Panc1 (cell line): ENCODE measurements at places on chromosomes 3 and 15. TPM values are rescaled to one million over a fixed set of nuclear protein-coding genes. Genes with fewer than 3 reads are reported as not detected.

GRCh38 chr3:67781218-67781617, 126.8 kb upstream of the SUCLG2 start:
- no peaks in the 10 kb centered on the region for H3K27me3 ChIP-seq
- no peak overlapping the region for H3K27ac ChIP-seq
- no peaks in the 10 kb centered on the region for H3K4me1 ChIP-seq
- DNase-seq: no peak
- H3K4me3 ChIP-seq: no peak overlapping the region

- no peaks in the 10 kb centered on the region for H3K36me3 ChIP-seq
- H3K27ac ChIP-seq: no peak overlapping the region
- H3K27me3 ChIP-seq: no peaks in the 10 kb centered on the region
- DNase-seq: no peak
These were observed 64.6 kb downstream of the CYP11A1 start for GRCh38 chr15:74302821-74303359.

- DNase-seq: no peak
- H3K36me3 ChIP-seq: no peaks in the 10 kb centered on the region
- H3K27ac ChIP-seq: no peak overlapping the region
- no peak overlapping the region for H3K4me3 ChIP-seq
- H3K27me3 ChIP-seq: no peaks in the 10 kb centered on the region
These were observed 246.4 kb upstream of the TPRG1 start for GRCh38 chr3:188925376-188925775.

DNA sequence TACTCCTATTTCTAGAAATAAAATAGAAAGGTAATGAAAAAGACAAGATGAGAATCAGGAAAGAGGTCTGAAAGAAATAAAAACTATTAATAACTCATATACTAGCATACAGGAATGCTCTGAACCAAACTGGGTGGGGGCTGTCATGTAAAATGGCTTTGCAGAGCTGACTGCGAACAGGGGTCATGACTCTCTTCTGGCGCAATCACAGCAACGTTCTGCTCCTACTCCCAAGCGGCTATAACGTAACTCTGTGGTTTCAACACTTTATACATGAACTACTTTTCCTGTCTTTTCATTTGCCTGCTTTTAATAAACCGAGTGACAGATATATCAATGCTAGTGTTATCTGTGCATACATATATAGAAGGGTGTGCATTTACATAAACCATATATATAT, 116.7 kb downstream of the DLG1 start:
- H3K4me1 ChIP-seq: no peaks in the 10 kb centered on the region
- H3K27me3 ChIP-seq: no peaks in the 10 kb centered on the region
- peaks cover 2% of the 10 kb centered on the region; the same call in 1 of the 2 replicates for H3K36me3 ChIP-seq
- H3K27ac ChIP-seq: no peak overlapping the region
- H3K4me3 ChIP-seq: no peak overlapping the region
- DNase-seq: no peak

DNA sequence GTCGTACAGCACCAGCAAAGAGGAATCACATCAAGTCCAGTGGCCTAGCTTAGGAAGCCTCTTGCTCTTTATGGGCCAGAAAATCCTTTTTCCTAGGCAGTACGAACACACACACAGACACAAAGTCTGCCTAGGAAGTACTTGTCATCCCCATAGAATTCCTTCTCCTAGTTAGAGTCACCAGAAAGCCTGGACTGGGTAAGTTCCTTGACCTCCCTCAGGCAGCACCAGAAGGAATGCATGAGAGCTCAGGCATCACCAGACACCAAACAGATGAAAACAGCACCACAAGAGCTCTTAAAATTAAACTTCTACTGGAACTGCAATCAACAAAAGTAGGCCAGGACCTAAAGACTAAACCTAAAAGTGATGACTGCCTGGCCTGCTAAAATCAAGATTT, 192.9 kb upstream of the CCDC54 start:
- H3K4me3 ChIP-seq: no peak overlapping the region
- H3K36me3 ChIP-seq: no peaks in the 10 kb centered on the region
- no peaks in the 10 kb centered on the region for H3K27me3 ChIP-seq

GRCh38 chr3:174413062-174413912, 445.8 kb upstream of the NAALADL2 start:
- H3K36me3 ChIP-seq: no peaks in the 10 kb centered on the region
- no peaks in the 10 kb centered on the region for H3K27me3 ChIP-seq
- H3K27ac ChIP-seq: no peak overlapping the region

DNA sequence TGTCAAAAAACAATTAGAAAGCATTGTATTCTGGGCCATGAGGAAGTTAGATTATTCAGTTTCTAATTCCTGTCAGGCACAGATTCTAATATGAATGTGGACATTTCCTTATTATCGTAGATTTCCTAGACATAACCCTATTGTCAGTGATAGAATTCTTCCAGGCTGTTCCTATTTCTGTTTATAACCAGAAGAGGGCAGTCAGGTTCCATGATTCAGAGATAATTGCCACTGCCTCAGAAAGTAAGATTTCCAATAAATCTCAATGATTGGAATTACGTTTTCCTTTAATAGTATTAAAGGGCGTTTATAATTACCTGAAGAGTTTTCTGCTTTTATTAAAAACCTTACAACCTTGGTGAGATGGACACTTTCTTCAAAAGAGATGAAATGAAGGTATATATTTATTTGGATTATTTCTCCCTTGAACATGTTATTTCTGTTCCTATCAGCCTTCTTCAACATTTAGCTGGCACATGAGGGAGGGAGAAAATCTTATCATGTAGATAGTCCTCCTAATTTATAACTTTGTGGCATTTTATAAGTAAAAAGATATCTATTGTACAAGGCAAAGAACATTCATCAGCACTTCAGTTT, 439.2 kb downstream of the MCTP2 start:
- H3K4me1 ChIP-seq: 0 out of 2 replicates have a peak, but pooled peaks cover 5% of the 10 kb centered on the region
- H3K4me3 ChIP-seq: no peak overlapping the region
- no peaks in the 10 kb centered on the region for H3K36me3 ChIP-seq

- H3K36me3 ChIP-seq: no peaks in the 10 kb centered on the region
- H3K27me3 ChIP-seq: no peaks in the 10 kb centered on the region
- no peaks in the 10 kb centered on the region for H3K4me1 ChIP-seq
- H3K27ac ChIP-seq: no peak overlapping the region
- DNase-seq: no peak
These were observed 62.9 kb upstream of the ZBTB38 start for GRCh38 chr3:141305436-141305835.

- no peaks in the 10 kb centered on the region for H3K27me3 ChIP-seq
- H3K36me3 ChIP-seq: no peaks in the 10 kb centered on the region; the same call in 1 of the 2 replicates
- H3K4me1 ChIP-seq: peaks cover 12% of the 10 kb centered on the region; the same call in 1 of the 2 replicates
- H3K4me3 ChIP-seq: no peak overlapping the region
- DNase-seq: no peak
- no peak overlapping the region for H3K27ac ChIP-seq
These were observed 2.9 kb downstream of the NCKIPSD start for GRCh38 chr3:48682786-48683185.

- no peaks in the 10 kb centered on the region for H3K36me3 ChIP-seq
- no peaks in the 10 kb centered on the region for H3K4me1 ChIP-seq
- H3K4me3 ChIP-seq: no peak overlapping the region
- no peaks in the 10 kb centered on the region for H3K27me3 ChIP-seq
- no peak overlapping the region for H3K27ac ChIP-seq
- DNase-seq: no peak
These were observed 821.6 kb downstream of the PDCD6IP start for GRCh38 chr3:34619990-34620389.

GRCh38 chr3:86782286-86782685, 208.7 kb downstream of the VGLL3 start:
- H3K4me1 ChIP-seq: no peaks in the 10 kb centered on the region
- no peaks in the 10 kb centered on the region for H3K36me3 ChIP-seq
- H3K4me3 ChIP-seq: no peak overlapping the region
- no peak overlapping the region for H3K27ac ChIP-seq
- no peak for DNase-seq
- no peaks in the 10 kb centered on the region for H3K27me3 ChIP-seq

GRCh38 chr3:119125342-119125741, 20.6 kb upstream of the TEX55 start:
- H3K4me3 ChIP-seq: no peak overlapping the region
- no peaks in the 10 kb centered on the region for H3K27me3 ChIP-seq
- no peaks in the 10 kb centered on the region for H3K36me3 ChIP-seq

DNA sequence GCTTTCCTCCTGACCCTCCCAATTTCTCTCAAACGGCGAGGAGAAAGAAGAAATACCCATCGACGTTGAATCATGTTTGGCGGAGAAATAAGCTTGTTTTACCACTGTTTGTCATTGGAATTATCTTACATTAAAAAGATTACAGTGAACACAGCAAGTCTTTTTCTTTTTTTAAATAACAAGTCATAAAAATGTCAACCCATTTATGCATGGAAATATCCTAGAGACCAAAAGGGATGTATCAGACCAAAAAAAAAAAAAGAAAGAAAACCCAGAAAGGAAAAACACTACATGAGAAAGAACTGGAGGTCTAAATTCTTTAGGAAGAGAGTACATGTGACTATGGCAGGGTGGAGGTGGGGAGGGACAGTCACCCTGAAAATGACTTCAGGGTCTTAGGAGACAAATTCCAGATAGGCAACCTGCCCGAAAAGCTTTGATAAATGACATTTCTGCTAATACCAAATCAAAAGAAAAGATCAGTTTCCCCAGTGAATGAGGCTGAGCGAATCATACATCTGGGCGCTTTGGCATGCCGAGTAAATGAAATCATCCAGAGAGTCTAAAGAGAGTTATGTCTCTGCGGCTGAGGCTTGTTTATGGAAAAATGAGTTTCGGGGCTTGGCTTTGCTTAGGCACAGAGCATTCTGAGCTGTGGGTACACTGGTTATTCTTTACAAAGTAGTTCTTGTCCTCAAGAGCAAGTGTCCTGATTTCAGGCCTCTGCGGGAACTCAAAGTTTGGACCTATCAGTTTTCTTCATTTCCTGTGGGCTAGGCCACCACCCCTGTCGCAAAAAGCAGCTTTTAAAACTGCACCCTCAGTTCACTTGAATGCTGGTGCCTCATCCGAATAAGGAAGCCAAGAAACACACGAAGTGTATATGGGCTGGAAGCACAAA, 110.1 kb upstream of the TGFBR2 start:
- H3K27me3 ChIP-seq: no peaks in the 10 kb centered on the region
- no peaks in the 10 kb centered on the region for H3K4me1 ChIP-seq
- H3K36me3 ChIP-seq: no peaks in the 10 kb centered on the region
- no peak overlapping the region for H3K4me3 ChIP-seq

DNA sequence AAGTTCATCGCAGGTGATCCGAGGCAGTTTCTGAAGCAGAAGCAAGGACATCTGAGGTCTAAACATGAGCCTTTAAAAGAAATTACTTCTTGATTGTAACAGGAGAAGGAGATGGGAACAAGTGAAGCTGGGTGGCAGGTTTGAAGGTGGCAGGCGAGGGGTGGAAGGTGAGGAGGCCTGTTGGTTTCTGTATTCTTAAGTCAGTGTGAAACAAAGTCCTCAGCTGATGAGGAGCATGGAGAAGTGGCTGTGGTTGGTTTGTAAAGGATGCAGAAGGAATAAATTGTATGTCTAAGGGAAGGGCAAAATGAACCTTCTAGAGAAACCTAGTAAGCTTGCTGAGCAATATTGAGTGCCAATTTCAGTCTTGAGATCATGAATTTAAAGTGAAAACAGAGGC, 298.8 kb downstream of the CHST2 start:
- H3K4me1 ChIP-seq: no peaks in the 10 kb centered on the region
- H3K4me3 ChIP-seq: no peak overlapping the region
- H3K27me3 ChIP-seq: no peaks in the 10 kb centered on the region
- H3K36me3 ChIP-seq: no peaks in the 10 kb centered on the region
- no peak for DNase-seq
- no peak overlapping the region for H3K27ac ChIP-seq

Gene CCR3
- total RNA-seq: not detected

Gene GASK1A
- not detected for total RNA-seq
